ENCODE measurements at places on chromosomes 4 and X. TPM values are rescaled to one million over a fixed set of nuclear protein-coding genes. Genes with fewer than 3 reads are reported as not detected.

Gene PIN4
- total RNA-seq, result 21.6 TPM

Gene IQSEC2
- 8.3 TPM for total RNA-seq

GRCh38 chr4:6225469-6225868, 25.1 kb upstream of the JAKMIP1 start:
- peaks cover 27% of the 10 kb centered on the region for H3K27me3 ChIP-seq
- DNase-seq, result peak; percentile 79
- no peak overlapping the region for H3K4me3 ChIP-seq
- no peaks in the 10 kb centered on the region for H3K36me3 ChIP-seq
- H3K4me1 ChIP-seq, result peaks cover 5% of the 10 kb centered on the region
- no peak overlapping the region for H3K27ac ChIP-seq

DNA sequence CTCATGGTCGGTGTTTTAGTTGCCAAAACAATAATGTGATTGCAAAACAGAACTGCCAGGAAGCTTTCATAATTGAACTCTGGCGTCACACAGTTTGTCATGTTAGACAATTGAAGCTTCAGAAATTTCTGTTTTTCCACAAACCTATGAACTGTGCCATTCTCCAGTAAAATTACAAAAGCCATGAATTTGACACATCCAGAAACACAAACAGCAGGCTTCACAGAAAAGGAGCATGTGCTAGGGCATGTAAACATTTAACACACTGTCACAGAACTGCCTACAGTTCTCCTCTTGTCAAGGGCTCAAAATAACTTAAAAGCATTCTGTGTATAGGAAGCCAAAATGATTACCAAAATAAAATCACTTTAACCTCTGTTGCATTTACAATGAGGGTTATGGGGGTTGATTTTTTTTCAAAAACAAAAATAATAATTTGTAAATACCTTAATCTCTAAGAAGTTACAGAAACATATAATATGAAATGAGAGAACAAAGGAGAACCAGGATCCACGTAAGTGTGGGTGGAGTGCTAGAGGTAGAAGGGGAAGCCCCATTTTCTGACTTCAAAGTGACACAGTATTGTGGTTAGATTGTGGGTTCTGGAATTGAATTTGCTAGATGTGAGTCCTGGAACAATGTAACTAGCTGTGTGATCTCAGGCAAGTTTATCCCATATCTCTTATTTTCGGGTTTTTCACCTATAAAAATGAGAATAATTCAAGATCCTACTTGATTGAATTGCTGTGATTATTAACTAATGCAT, 295.0 kb downstream of the CENPC start:
- H3K27ac ChIP-seq, result no peak overlapping the region
- H3K27me3 ChIP-seq, result no peaks in the 10 kb centered on the region
- H3K4me1 ChIP-seq, result no peaks in the 10 kb centered on the region
- no peak for DNase-seq

DNA sequence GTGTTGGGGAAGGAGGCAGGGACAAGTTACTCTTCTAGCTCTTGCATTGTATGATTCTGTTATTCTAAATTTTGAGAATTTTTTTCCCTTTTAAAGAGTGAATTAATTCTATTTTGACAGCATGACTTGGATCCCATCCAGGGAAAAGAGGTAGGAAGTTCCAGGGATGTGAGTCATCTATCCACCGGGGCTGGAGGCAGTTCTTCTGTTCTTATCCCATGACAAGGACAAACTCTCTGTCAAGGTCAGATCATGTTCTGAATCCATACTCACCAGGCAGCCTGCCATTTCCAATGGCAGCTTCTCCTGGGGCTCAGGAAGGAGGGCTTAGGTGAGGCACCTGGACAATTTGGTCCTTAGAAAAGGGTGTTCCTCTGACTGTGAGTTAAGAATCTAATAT, 132.0 kb upstream of the MED14 start:
- no peak overlapping the region for H3K4me3 ChIP-seq
- H3K36me3 ChIP-seq, result no peaks in the 10 kb centered on the region
- DNase-seq, result no peak
- no peak overlapping the region for H3K27ac ChIP-seq
- no peaks in the 10 kb centered on the region for H3K27me3 ChIP-seq

DNA sequence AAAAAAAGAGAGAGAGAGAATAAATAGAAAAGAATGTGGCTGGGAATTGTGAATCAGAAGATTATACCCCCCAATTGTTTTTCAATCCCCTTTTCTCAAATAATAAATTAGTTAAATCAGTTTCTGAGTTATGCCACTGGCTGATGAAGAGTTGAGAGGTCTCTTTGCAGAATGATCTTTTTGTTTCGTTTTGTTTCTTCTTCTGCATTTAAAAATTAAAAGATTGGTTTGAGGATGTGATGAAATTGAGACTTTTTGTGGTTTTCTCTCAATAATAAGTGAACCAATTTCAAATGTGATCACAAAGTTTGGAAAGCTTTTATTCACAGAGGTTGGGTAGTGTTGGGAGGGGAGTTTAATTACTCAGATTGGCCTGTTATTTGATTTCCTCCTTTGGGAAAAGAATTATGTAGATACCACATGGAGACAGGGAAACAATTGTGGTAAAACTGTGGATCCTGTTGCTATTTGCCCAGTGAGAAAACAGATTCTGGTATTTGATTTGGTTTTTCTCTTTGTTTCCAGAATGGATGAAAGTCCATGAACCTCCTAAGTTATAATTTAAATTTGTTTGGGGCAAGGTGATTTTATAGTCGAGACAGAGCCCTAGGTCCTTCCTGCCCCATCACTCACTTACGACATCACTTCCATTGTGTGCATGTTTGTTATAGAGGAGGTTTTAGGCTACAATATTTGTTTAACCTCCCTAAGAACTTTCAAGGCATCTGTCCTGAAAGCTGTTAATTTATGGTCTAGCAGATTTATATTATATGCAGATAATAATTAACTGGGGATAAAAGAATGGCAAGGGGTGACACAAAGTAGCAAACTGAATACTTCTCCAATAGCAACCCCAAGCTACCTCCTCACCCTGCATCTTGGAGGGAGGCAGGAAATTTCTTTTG, 92.0 kb upstream of the BMPR1B start:
- H3K27ac ChIP-seq, result no peak overlapping the region
- H3K27me3 ChIP-seq, result no peaks in the 10 kb centered on the region
- H3K4me1 ChIP-seq, result no peaks in the 10 kb centered on the region
- H3K36me3 ChIP-seq, result peaks cover 10% of the 10 kb centered on the region
- DNase-seq, result no peak

- no peaks in the 10 kb centered on the region for H3K4me1 ChIP-seq
- H3K27ac ChIP-seq, result no peak overlapping the region
- H3K27me3 ChIP-seq, result no peaks in the 10 kb centered on the region
- no peak for DNase-seq
- no peak overlapping the region for H3K4me3 ChIP-seq
- H3K36me3 ChIP-seq, result no peaks in the 10 kb centered on the region
Observed at GRCh38 chr4:13384055-13384454, 100.1 kb downstream of the RAB28 start.

- H3K36me3 ChIP-seq, result peaks cover 4% of the 10 kb centered on the region
- no peak for DNase-seq
- no peaks in the 10 kb centered on the region for H3K27me3 ChIP-seq
- no peak overlapping the region for H3K27ac ChIP-seq
- no peaks in the 10 kb centered on the region for H3K4me1 ChIP-seq
Observed at GRCh38 chr4:124445071-124445470, 267.5 kb downstream of the ANKRD50 start.

GRCh38 chr4:137647375-137647774, 115.1 kb upstream of the PCDH18 start:
- DNase-seq, result no peak
- peaks cover 5% of the 10 kb centered on the region for H3K4me1 ChIP-seq
- H3K4me3 ChIP-seq, result no peak overlapping the region
- H3K27ac ChIP-seq, result no peak overlapping the region
- no peaks in the 10 kb centered on the region for H3K36me3 ChIP-seq

DNA sequence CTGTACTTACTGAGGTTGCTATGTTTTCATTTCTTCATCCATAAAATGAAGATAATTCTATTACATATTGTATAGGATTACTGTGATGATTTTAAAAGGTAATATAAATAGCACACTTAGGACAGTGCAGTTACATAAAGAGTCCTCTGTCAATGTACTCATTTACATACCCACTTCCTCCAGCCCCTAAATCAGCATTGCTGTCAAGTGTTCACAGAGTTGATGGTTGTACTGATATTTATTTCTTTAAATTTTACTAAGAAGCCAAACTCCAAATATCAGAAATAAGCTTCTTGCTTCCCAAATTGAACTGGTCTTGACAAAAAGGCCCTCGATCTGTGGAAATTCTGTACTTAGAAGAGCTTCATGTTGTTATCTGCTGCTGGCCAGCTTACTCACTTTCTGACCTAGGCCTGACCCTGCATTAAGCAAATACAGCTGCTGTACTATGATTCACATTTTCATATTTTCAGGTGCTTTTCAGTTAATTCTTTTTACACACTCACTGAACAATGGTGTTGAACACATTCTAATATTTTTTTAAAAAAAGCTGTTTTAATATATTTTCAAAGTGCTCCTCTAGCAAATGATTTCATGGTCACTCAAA, 259.6 kb downstream of the UNC5C start:
- no peak for DNase-seq
- no peak overlapping the region for H3K27ac ChIP-seq
- H3K27me3 ChIP-seq, result no peaks in the 10 kb centered on the region
- H3K4me3 ChIP-seq, result no peak overlapping the region
- H3K36me3 ChIP-seq, result no peaks in the 10 kb centered on the region
- H3K4me1 ChIP-seq, result no peaks in the 10 kb centered on the region

DNA sequence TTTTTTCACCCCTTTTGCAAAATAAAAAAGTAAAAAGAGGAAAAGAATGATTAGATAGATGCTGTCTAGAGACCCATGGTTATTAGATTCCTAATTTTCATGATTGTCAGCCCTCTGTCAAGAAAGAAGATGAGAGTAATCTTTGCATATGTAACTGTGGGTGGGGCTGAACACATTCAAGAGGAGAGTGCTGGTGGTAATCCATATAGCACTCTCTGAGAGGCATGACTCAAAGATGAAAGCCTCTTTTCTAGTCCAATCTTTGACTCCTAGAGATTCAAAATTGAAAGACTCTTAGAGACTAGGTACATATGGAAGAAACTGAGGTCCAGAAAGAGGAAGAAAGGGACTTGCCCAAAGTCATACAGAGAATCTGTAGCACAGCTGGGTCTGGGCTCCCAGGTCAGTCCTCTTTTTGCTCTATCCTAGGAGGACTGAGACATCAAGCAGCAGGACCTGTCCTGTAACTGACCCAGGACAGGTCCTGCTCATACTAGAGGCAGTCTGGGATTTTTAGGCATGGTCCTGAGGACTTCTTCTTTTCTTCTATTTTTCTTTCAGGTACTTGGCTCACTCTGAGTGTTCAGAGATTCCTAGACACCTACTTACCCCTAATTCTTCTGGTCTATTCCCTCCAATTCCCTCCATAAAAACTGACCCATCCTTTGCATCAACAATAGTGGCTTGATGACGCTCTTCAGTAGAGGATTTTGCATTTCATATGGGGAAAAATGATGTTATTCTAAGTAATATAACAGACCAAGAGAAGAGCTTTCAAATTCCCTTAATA, 23.8 kb downstream of the VSIG4 start:
- no peak overlapping the region for H3K27ac ChIP-seq
- no peak for DNase-seq
- no peaks in the 10 kb centered on the region for H3K27me3 ChIP-seq
- H3K4me3 ChIP-seq, result no peak overlapping the region

DNA sequence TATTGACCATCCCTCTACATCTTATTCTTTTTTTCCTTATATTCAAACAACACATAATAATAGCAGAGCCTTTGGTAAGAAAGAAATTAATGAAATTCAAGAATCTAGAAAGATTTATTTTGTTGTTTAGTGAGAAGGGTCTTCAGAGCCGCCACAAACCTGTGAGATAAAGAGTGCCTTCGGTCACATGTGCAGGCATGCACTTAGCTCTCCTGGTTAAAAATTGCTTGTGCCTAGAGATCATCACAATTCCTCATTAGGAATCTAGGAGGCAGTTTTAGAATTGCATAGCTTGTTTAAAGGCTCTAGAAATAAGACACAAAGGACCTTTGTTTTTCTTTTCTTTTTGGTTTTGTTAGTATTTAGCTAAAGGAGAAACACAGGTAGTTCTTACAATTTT, 1948.4 kb upstream of the IGFBP7 start:
- no peaks in the 10 kb centered on the region for H3K36me3 ChIP-seq
- no peak overlapping the region for H3K27ac ChIP-seq
- H3K4me3 ChIP-seq, result no peak overlapping the region
- no peak for DNase-seq

DNA sequence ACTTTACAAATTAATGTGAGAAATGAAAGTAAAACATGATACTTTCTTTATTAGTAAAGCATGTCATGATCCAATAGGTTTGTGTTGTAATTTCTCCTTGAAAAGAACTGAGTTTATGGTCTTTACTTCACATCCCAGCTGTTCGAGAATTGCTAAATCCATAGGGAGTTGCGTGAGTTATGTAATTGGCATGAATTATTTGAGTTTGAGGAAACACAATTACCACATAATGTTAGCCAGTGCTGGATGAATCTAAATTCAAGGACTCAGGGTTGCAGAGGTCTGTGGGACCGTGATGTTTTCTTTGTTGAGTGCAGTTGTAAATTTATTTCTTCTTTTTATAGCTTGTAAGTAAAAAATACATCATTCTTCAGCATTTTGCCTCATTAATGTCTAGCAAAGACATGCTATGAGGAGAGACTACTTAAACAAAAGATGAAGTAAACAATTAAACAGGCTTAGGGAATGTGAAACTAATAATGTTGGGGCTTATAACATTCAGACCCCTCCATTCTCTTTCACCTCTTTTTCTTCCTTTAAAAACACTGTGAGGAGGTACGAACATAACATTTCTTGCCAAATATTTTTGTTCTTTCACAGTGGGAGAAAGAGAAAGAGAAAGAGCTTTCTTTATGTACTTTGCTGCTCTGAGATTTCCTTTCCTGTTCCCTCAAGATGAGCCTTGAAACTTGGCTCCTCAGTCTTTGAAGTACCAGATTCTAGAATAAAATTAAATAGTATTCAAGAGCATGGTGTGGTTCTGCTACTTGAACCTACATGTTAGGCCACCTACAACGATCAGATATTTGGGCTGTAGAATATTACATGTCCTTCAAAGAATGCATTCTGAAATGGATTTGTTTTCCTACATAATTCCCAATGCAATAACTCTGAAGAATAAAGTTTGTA, 159.6 kb upstream of the ANK2 start:
- H3K27me3 ChIP-seq, result no peaks in the 10 kb centered on the region
- H3K36me3 ChIP-seq, result no peaks in the 10 kb centered on the region
- H3K4me1 ChIP-seq, result peaks cover 39% of the 10 kb centered on the region
- H3K27ac ChIP-seq, result peak overlapping the region; percentile 78
- DNase-seq, result no peak

DNA sequence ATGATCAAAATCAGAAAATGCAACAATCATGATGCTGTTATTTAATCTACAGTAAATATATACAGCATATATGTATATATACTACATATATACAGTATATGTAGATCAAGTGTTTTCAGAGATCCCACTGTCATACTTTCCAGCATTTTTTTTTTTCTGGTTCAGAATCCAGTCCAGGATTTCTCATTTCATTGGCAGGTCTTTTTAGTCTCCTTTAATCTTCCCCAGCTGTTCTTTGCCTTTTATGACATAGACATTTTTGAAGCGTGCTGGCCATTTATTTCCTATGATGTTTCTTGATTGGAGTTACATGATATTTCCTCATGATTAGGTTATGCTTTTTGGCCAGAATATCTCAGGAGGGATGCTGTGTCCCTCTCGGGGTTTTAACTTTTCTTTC, 92.0 kb upstream of the TLR2 start:
- no peaks in the 10 kb centered on the region for H3K4me1 ChIP-seq
- no peak overlapping the region for H3K4me3 ChIP-seq
- no peaks in the 10 kb centered on the region for H3K27me3 ChIP-seq
- DNase-seq, result no peak

All from neural progenitor cell (in vitro differentiated cells).